Activated T-cell treated with anti-CD3 and anti-CD28 coated beads, Interleukin-2, amount 50 U/mL, for 48 hours (primary cell): ENCODE measurements at places on chromosomes 7 and 10.

DNA sequence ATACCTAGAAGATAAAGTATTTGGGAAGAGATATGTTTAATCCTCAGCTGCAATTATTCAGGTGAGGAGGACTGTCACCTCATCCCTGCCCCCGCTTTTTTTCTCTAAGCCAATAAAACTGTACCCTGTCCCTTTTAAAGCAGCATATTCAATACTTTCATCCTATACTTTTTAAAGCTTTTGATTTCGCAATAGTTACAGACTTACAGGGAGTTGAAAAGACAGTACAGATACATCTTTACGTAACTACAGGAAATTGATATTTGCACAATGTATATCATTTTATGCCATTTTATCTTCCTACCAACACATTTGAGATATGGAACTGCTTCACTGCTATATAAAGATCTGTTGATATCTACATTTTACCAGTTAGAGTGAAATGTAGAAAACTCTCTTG, 47.6 kb downstream of the STK17A start:
- DNase-seq = no peak

- DNase-seq = no peak
Measured at GRCh38 chr7:147607157-147607800, 983.3 kb upstream of the C7orf33 start.

DNA sequence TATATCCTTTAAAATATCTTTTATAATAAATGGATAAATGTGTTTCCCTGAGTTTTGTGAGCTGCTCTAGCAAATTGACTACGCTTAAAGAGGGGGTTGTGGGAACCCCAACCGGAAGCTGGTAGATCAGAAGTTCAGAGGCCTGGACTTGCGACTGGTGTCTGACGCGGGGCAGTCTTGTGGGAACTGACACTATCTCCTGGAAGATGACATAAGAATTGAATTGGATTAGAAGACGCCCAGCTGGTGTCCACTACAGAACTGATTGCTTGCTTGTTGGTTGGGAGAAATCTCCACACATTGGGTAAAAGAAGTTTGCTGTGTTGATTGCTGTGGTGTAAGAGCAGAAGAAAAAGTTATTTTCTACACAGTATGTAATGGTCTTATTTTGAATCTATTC, 51.1 kb upstream of the AHR start:
- no peak for DNase-seq

DNA sequence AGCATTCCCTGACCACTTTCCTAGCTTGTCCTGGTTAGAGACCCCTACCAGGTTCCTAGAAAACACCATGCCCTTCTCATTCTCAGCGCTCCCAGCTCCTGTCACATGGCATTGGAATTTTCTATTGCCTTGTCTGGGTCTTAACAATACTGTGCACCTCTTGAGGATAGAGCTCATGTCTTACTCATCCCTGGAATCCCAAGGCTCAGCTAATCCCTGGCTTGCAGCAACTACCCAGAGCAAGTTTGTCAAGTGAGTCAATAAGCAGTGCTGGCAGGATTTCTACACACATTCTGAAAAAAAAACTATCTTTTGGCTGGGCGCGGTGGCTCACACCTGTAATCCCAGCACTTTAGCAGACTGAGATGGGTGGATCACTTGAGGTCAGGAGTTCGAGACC, 11.7 kb upstream of the PRDX3 start:
- DNase-seq = no peak

DNA sequence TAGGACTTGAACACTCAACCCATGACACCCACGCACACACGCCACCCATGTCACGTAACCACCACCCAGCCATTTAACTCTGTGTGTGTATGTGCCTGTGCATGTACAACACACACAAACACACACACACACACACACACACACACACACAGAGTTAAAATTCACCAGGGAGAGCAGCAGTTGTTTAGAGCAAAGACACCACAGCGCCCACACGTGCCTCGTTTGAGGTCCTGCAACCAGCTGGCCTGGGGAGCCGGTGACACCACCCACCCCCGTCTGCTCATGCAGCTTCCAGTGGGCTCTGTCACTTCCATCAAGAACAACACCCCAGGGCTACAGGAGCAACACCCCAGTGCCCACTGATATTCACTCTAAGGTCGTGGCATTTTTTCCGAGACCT, 97.4 kb downstream of the ELFN1 start:
- DNase-seq = no peak

DNA sequence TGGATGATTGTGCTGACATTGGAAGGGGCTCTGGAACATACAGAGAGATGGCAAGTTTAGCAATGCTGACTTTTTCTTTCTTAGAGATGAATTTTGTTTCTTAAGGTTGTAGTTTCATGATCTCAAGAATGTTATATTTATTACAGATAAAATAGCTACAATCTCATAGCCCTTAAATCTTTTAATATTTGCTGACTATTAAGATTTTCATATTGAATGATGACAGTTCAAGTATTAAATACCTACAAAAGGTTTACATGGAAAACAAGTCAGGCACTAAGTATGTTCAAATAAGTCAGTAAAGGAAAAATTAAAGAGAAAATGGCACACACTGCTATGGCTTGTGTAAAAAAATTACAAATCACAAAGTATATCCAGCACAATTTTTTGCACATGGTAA, 252.1 kb upstream of the SLC26A5 start:
- no peak for DNase-seq

GRCh38 chr10:70367195-70367796, 15.1 kb downstream of the LRRC20 start:
- no peak for DNase-seq

DNA sequence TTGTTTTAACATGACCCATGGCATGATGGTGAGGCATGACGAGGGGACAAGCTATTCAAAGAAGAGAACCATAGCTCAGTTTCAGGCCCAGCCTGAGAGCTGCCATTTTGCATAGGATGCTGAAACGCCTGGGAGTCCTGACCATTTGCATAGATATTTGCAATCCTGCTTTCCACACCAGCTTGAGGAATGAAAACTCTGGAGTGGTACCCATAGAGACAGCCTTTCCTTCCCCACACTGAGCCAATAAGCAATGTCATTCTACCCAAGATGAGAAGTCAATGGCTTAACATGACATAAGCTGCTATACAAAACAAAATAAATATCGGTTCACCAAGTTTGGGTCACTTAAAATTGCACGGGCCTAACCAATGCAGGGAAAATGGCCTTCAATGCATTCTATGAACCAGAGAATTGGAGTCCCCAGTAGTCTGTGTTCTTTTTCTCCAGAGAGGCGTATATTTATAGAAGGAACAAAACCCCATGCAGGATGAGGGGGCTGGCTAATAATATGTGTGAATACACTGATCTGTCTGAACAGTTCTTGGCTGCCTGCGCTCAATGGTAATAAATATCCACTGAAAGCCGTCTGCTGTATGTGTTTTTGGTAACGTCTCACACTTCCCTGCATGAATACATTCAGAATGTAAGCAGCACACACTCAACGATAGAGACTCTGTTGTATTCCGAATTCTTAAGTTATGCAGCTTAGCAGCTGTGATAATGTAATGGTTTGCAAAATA, 329.3 kb downstream of the FRMD4A start:
- DNase-seq = no peak

GRCh38 chr7:152459724-152460251, 24.0 kb upstream of the KMT2C start:
- no peak for DNase-seq

- no peak for DNase-seq
Measured at GRCh38 chr7:107682886-107683285, 22.3 kb downstream of the SLC26A4 start.

- no peak for DNase-seq
Measured at GRCh38 chr7:83457022-83457892, 191.7 kb downstream of the SEMA3E start.

- DNase-seq = no peak
Measured at GRCh38 chr10:75166623-75166972, 44.0 kb upstream of the VDAC2 start.

DNA sequence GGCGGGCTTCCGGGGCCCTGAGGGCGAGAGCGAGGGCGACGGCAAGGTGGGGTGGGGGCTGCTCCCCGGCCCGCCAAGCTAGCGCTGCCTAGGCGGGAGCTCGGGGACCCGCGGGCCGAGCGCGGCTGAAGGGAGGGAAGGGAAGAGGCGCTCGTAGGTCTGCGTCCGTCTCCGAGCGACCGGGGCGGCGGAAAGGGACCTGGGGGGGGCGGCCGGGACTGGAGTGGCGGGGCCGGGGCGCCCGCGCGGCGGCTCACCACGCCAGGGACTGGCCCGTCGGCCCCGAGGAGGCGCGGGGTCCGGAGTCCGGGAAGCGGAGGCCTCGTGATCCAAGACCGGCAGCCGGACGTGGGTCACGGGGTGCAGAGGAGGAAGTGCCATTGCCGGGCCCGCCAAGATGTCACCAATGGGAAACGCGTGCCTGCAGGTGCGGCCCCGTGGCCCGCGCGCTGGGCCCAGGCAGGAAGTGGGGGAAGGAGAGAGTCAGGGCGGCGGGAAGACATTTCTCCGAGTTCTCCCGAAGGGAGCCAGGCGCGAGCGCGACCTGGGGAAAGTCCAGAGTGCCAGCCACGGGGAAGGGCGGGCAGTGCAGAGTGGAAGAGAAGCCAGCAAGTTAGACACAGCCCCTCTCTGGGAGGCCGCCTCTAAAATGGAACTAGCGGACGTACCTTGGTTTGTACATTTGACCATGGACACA, 11.9 kb downstream of the HNRNPF start:
- peak; percentile 92 for DNase-seq

- no peak for DNase-seq
Measured at GRCh38 chr10:112701211-112701877, 248.7 kb upstream of the TCF7L2 start.

DNA sequence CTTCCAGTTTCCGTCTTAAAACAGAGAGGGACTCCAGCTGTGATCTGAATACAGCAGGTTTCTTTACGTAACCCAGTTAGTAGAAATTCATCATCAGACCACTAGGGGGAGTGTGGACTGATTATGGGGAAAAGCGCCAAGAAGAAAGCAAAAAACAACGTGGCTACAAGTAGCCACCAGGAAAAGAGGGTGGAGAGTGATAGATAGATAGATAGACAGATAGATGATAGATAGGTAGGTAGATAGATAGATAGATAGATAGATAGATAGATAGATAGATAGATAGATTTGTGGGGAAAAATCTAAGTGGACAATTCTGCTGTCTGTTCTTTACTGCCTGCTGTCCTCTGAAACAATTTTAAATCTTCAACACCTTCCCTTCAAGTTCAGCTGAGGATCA, 12.7 kb upstream of the AKR1B10 start:
- DNase-seq = no peak

- DNase-seq = no peak
Measured at GRCh38 chr10:101775273-101776160, at the start of gene FGF8. Gene FGF8, minus strand, starts transcription at chr10:101776114. Its CDS starts 214 bp downstream, at chr10:101775900.

- no peak for DNase-seq
Measured at GRCh38 chr10:126397156-126397555, 8.9 kb upstream of the ADAM12 start.

GRCh38 chr7:112260911-112261310, 54.4 kb downstream of the ZNF277 start:
- no peak for DNase-seq

GRCh38 chr7:18760631-18761445, 265.3 kb downstream of the HDAC9 start:
- no peak for DNase-seq

- no peak for DNase-seq
Measured at GRCh38 chr10:91420868-91421267, 10.7 kb downstream of the HECTD2 start.

GRCh38 chr7:104795086-104795485, 218.9 kb upstream of the KMT2E start:
- no peak for DNase-seq

- DNase-seq = no peak
Measured at GRCh38 chr7:55641811-55642210, 69.5 kb upstream of the VOPP1 start.

GRCh38 chr7:128928159-128928813, 9.4 kb upstream of the IRF5 start:
- DNase-seq = no peak

GRCh38 chr7:98713165-98713810, 96.2 kb downstream of the NPTX2 start:
- DNase-seq = no peak

- no peak for DNase-seq
Measured at GRCh38 chr7:21251151-21251800, 176.6 kb upstream of the SP4 start.

DNA sequence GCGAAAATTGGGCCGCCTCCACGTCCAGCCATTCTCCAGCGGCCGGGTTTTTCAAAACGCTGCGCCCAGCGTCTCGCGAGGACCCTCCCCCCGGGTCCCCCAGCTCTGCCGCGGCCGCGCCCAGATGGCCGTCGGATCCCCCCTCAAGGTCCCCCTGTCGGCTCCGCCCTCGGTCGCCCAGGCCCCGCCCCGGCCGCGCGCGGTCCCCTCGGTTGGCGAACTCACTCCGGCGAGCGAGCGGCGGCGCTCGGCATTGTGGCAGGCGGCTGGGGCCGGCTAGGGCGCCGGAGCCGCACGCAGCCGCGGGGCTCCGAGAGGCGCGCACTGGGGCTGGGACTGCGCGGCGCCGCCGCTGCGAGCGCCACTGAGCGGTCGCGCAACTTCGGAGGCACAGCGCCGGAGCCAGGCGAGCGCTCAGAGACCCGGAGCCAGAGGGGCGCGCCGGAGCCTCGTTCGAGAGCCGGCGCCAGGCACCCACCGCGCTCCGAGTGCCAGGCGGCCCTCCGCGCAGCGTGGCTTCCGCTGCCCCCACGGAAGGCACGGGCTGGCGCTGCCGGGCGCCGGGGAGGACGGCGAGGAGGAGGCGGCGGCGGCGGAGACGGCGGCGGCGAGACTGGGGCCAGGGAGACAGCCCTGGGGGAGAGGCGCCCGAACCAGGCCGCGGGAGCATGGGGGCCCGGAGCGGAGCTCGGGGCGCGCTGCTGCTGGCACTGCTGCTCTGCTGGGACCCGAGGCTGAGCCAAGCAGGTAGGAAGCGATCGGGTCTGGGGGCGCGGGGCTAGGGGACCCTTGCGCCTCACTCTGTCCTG, at the start of gene UNC5B:
TSS of gene UNC5B (plus strand) at position 253 of the 809 bp plus-strand sequence. CDS start at position 669, 416 bp downstream.
- peak; percentile 78 for DNase-seq

DNA sequence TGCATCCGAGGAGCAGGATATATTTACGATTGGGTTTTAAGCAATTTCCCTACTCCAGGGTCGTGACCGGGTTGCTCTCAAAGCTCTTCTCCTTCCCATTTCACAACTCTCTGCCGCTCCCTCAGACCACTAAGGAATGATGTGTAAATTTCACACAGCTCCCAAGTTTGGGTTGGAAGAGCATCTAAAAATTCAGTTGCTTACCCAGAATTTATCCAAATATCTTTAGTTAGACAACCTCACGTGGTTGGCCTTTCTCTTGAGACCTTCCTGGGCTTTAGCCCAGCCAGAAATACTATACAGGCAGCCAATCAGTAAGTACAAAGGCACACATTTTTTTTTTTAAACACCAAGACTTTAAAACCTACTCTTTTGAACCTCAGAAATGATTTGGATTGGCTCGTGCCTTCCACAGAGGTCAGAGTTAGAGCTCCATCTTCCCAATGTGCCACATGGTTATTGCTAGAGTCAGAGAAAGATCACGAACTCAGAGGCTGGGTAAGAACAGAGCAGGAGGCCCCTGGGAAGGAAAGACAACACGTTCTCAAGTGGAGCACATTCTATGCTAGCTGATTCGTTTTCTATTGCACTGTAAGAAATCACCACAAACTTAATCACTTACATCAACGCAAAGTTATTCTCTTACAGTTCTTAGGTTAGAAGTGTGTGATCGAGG, 335.4 kb upstream of the MGMT start:
- DNase-seq = no peak
